ENCODE measurements at places on chromosomes 1 and 21. TPM values are rescaled to one million over a fixed set of nuclear protein-coding genes. Genes with fewer than 3 reads are reported as not detected.

- DNase-seq = no peak
Observed at GRCh38 chr1:11539850-11540772, 61.2 kb downstream of the DISP3 start.

- no peak for DNase-seq
Observed at GRCh38 chr21:22438428-22439086, 1440.3 kb downstream of the NCAM2 start.

DNA sequence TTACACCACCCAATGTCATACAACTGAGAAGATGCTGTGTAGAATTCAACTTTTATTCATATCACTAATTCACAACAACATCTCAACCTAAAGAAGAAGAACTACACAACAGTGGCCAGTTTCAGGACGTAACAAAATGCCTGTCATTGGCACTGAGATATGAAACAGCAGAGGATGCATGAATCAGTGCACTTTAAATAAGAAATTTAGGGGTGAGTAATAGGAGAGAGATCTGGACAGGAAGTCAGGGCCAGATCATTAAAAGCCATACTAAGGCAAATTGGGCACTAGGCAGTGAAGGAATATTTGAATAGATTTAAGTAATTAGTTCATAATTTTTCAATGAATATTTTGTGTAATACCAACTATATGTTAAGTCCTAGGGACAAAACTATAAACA lies 510.5 kb downstream of the PLPP3 start:
- DNase-seq = no peak

The OLIG2 gene
- total RNA-seq = not detected

The TOMM40L gene
- 18.5 TPM for total RNA-seq

Measured in mesenteric fat pad (tissue), 1 donor.